HEK293T (cell line): ENCODE measurements at places on chromosomes 2 and 18.

DNA sequence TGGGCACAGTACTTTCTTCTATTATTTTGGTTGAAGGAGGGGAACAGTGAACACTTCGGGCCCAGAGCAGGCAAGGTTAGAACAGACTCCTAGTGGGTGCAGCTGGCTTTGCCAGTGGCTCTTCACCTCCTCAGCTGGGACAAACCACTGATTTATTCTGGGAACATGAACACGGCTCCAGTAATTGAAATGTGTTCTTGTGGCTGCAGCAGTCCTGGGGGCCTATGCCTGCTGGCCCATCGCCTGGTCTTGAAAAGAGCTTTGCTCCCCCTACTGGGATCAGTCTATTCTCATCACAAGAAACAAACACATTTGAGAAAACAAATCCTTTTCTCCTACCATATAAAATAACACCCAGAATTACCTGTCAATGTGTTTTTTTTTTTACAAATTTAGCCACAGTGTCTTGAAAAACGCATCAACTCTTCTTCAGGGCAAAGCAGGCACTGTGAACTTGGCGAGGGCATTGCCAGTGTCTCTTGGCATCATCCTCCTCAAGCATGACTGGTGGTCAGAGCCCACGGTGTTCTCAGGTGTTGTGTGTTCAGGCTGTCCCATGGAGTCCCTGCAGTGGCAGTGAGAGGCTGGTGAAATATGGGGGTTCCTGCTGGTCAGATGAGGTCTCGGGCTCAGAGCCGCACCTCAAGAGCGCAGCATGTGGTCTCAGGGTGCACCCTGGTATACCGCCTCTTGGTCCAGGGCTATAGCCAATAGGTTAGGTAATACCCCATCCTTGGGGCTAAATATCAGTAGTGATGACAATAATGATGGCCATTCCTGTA lies 51.3 kb downstream of the RNF144A start:
- DNase-seq = no peak

DNA sequence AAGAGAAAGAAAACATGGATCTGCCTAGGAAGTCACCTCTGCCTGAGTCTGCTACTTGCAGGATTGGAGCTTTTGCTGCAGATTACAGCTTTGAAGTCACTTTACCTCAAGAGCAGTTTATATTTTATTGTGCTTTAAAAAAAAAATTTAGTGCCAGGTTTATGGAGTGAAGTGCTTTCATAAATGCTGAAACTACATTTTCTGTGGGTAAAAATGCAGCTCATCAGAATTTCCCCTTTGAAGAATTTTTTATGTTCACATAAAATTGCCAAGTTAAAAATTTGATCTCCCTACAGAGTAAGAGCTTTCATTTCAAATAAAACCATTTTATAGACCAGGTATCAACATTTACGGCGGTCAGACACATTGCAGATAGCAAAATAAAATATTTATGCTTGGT lies 25.2 kb downstream of the BCL2L11 start:
- no peak for DNase-seq

DNA sequence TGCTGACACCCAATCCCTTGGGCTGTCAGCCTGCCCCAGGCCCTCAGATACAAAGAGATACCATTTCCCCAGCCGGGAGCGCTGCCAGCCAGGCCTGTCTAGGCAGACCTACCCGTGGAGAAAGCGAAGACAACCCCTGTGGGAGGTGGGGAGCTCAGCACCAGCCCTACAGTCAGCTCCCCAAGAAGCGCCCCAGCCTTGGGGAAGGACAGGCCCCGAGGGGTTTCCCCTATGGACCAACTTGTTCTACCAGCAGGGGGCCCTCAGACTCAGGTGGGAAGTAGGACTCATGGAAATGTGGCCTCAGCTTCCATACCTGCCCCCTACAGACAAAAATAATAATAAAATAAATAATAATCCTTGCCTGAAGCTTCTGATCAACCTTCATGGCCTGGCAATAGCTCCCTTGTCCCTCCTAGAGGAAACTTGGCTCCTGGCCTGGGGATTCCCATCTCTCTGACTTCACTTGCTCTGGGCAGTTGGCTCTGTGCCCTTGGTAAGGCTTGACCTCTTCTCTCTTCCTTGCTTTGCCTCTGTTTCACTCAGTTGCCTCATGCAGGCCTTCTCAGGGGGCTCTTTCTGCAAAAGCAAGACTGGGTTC lies 7.0 kb downstream of the SLC35F6 start:
- DNase-seq = no peak

DNA sequence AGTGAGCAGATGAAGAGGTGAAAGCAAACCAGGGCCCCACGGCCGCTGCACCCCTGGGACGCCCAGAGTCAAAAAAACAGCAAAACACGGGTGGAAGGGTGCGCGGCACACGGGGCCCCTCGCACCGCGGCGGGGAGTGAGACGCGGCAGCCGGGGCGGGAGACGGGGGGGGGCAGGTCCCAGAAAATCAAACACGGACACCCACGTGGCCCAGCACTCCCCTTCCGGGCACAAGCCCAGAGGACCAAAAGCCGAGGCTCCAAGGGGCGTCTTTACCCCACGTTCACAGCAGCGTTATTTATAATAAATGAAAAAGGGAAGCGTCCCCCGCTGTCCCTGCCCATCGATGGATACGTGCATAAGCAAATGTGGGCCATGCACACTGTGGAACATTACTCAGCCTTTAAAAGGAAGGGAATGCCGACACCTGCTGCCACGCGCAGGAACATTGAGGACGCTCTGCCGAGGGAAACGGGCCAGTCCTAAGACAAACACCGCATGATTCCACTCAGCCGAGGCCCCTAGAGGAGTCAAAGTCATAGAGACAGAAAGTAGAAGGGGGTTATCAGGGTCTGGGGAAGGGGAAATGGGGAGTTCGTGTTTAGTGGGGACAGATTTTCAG lies 677 bp upstream of the COPS9 start:
- DNase-seq = no peak

DNA sequence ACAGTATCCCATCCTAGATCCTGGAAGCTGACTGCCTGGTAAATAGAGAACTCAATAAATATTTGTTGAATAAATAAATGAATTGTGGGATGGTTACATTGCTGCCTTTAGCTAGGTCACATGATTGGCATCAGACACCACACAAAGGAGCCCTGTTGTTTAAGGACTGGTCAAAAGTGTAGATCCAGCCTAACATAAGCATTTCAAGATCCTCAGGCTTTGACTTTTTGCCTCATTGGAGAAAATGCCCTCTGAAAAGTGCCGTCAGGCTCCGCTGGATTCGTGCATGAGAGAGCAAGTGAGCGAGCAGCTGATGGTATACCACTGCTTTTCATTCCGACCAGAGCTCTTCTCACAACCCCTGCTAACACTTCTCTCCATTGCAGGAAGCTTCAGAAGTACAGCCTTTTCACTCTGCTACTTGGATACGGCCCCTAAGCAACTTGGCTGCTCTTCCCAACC lies 1.3 kb upstream of the ZNF24 start:
- DNase-seq = peak; percentile 33

GRCh38 chr18:23870676-23871380 lies 143.7 kb upstream of the TTC39C start:
- DNase-seq = no peak

DNA sequence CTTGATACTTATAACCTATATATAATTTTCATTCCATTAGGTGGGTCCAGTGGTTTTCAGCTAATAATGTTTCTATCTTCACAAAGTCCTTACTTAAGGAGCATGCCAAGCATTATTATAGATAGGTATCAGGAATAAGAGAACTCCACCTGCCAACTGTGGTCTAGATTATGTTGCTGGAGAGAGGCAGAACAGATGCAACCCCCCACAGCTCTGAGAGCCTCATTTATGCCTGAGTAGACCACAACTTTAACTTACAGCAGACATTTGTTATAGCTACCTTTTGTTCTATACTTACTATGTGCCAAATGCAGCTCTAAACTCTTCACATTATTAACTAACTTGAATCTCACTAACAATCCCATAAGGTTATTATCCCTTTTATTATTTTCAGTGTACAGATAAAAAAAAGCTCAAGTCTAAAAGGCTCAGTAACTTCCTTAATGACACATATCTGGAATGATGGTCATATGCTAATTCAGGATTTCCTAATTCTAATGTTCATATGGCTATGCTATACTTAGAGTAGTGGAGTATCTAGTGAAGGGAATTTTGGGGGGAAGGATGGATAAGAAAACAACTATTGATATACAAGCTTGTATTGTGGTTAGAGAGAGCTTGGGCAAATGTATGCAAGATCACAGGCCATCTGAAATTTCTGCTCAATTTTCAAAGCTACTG lies 119.1 kb upstream of the RND3 start:
- no peak for DNase-seq

GRCh38 chr18:35376393-35376741 lies 770 bp downstream of the ZNF396 start:
- no peak for DNase-seq

GRCh38 chr18:58315739-58316215 lies 271.8 kb downstream of the NEDD4L start:
- no peak for DNase-seq

- DNase-seq = no peak
Observed at GRCh38 chr2:29922605-29923004, 1.2 kb upstream of the ALK start.

DNA sequence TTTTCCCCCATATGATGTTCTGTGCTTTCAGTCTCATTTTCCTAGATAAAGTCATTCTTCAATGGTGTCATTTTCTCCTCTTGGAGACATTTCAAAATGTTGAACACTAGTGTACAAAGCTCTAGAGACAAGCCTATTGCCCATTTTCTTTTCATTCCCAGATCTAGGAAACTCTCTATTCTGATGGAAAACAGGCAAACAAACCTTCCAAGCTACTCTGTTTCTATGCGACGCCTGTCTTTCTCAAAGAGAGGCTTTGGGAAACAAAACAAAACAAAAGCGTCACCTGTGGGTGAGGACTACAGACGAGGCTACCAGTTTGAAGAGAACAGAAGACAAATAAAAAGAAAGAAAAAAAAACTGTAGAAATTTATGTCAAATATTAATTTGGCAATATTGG lies 311.0 kb downstream of the CBLN2 start:
- no peak for DNase-seq

DNA sequence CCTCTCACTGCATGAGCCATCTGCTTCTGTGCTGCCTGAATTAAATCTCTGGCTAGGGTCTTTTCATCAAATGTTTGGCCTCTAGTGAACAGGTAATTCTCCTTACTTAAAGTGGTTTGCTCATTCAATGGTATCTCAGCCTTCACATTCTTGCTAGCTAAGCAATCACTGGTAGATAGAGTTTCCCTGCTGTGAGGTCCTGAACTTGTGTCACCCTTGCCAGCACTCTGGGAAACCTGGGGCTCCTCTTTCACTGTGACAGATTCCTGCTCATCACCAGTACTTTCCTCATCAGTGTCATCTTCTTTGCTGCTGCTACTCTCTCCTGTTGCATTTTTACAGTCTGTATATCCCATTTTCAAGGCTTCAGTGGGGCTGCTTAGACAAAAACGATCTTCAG lies 69.1 kb upstream of the DTNB start:
- DNase-seq = no peak

- DNase-seq = no peak
Observed at GRCh38 chr2:10786240-10786982, 26.2 kb downstream of the PDIA6 start.

DNA sequence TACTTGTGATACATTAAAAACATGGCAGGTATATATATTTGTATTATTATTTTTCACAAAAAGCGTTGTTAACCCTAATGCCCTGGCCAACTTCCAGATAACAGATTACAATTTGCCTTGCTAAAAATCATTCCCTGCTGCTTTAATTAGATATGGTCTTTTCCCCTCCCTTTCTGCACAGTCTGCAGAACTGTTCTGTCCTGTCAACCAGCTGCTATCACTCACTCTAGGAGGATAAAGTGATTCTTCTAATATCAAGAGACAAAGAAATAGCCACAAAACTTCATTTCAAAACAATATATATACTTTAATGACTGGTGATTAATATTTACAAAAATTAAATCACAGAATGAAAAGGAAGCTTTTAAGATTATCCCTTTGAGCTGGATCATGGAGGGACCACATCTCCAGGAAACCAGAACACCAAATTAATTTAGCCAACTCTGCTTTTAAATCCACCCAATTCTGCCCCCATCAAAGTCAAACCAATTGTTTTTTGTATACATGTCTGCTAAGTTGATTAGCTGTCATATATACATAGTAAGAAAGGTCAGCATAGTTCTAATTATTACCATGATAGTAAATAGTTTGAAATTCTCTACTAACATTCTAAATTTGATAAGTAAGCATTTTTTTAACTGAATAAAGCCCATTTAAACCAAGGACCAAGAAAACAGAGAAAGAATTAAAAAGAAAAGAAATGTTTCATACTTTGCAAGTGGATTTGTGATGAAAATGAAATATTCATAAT lies 55.7 kb downstream of the RND3 start:
- DNase-seq = no peak

DNA sequence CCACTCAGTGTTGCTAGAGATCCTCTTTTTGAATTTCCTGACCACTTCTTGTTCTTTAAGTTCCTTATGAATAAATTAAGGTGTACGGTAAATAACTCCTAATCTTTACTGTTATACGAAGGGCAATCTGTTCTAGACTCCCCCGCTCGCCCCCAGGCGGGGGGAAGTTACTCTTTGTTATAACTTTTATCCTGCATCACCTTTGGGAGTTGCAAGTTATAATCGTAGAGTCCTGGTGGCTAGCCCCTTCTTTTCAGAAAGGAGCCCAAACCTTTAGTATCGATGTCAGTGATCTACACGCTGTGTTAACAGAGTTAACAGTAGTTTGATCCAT lies 652 bp downstream of the GCA start:
- no peak for DNase-seq
